ENCODE measurements at places on chromosomes 3 and 15. TPM values are rescaled to one million over a fixed set of nuclear protein-coding genes. Genes with fewer than 3 reads are reported as not detected.

MRAS gene
- total RNA-seq = 15.4 TPM

NEK10 gene
- 1.7 TPM for total RNA-seq

CLPX gene
- total RNA-seq = 48.7 TPM

LIPH gene
- total RNA-seq = 1.7 TPM

CD80 gene
- total RNA-seq = 19.7 TPM

DNA sequence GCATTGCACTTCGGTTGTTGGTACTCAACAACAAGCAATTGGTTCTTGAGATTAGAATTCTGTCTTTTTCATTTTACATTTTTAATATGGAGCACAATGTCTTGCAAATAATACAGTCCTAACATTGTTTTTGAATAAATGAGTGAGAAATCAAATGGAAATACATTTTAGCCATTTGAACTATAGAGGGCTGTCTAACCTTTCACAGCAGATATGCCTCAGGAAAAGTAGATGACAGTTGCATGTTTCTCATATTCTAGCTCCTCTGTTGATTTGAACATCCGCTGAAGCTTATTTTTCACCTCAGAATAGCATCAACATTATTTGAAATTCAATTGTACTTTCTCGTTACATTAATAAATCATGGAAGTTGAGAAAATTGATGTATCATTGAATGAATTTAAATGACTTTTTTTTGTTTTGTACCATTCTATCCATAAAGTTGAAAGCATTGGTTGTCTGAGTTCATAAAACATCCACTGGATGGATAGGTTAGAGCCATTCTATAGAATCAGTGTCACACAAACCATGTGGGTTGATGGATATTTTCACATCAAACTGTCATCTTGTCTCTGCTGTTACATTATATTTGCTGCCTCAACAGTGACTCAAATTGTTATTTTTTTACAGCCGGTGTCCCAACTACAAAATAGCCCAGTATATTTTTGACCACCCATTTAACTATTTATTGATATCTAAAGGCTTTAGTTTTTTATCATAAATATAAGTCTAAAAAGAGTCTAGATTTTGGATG is 928.3 kb downstream of the NSUN3 start:
- DNase-seq = no peak

- DNase-seq = no peak
Observed at GRCh38 chr3:25564075-25564474, 100.6 kb downstream of the TOP2B start.

DNA sequence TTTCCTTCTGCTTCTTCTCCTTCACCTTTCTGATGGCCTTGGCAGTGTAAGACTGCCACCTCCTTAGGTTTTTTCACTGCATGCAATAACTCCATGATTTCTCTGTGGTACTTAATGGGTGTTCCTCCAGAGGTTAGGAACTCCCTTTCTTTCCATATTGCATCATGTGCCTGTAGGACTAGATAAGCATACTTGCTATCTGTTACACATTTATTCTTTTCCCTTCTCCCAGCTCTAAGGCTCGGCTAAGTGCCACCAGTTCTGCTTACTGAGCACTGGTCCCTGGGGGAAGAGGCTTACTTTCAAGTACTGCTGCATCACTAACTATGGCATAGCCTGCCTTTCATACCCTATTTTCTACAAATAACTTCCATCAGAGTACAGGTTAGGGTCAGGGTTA is 351.8 kb downstream of the OTOL1 start:
- DNase-seq = no peak

DNA sequence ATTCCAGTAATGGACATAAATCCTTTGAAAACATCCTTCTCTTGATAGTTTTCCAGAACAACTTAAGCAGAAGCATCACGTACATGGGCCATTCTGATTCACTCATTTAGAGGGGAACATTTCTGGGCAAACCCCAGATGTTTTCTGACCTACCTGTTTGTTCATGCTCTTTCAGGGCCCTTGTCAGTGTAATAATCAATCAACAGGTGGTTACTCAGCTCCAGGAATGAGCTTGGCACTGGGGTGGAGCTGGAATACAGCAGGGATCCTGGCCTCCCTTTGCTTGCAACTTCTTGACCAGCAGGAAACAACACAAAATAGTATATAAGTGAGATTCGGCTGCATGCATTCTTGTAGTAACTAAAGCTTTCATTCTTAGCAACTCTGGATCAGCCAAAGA is 9.2 kb upstream of the UBE2E1 start:
- no peak for DNase-seq

GRCh38 chr15:90231028-90232017 is 2.4 kb downstream of the CIB1 start:
- peak; percentile 91 for DNase-seq

DNA sequence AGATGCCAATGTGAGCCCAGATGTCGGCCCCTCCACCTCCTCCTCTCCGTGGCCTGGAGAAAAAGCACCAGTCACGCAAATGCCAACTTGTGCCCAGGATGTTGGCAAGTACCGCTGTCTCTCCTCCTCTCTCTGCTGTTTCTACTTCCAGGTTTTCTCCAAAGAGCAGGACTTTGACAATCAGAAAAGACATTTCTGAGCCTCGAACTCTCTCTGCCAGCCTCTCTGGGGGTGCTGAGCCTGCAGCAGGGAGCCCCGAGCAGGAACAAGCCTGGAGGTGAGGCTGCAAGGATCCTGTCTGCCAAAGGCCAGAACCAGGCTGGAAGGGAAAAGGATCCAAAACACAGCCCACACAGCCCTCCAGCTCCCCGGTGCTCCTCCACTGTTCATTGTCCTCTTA is 89.7 kb downstream of the SEC22A start:
- no peak for DNase-seq

GRCh38 chr15:39444735-39445470 is 136.0 kb upstream of the THBS1 start:
- DNase-seq = no peak

DNA sequence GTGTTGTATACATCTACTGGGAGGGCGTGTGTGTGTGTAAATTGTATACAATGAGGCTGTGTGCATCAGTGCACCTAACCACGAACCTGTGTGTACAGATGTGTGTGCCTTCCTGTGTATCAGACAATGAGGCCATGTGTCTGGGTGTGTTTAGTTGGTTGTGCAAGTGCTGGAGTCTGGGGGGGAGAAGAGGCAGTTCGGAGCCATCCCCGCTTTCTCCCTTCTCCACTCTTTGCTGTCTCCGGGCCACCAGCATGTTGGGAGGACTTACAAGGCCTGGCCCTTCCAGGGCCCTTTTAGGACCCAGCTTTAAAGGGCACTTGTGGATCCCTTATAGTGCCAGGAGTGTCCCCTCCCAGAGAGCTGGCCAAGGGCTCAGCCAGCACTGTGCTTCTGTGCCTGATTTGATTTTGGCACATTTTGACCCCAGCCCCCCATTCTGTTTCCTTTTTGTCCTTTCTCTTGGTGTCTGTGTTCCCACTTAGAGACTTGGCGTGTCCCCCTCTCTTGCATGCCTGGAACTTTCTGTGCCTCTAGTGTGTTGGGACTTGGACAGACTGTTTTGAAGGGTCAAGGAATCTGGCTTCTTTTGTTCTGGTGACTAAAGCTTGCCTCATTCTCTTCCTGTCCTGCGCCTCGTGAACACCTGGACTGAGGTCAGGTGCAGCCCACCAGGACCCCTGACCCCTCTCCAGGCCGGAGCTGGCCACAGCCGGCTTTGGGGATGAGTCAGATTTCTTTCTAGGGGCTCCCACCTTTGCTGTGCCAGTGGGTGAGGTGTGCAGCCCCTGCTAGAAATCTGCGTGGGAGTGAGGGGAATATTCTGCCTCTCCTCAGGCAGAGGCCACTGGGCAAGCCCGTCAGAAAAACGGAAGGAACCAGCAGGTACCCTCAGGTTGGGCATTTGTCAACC is 1.5 kb downstream of the CTDSPL start:
- peak; percentile 58 for DNase-seq

DNA sequence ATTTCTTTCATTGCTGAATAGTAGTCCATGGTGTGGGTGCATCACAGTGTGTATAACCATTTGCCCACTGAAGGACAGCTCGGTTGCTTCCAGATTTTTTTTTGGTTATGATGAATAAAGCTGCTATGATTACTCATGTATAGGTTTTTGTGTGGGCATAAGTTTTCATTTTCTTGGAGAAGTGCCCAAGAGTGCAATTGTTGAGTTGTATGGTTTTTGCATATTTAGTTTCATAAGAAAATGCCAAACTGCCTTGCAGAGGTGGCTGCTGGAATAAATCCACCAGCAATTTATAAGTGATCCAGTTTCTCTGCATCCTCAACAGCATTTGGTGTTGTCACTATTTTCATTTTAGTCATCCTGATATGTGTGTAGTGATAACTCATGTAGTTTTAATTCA is 8.4 kb upstream of the SPESP1 start:
- DNase-seq = no peak

DNA sequence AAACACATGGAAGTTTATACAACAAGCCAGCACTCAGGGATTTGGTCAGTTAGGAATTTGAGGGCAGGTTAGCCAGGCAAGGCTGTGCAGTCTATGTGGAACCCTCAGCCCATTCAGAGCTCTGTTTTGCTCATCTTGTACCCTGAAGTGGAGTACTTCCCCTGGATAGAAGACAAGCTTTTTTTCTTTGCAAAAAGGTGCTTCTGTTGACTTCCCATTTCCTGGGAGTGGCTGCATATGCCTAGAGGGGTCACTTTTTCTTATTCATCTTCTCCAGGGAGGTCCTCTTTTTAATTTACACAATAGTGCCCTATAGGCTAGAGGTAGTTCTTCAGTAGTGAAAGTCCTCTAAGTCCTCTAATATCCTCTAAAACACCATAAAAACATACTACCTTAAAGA is 225.0 kb upstream of the P2RY1 start:
- DNase-seq = no peak

GRCh38 chr15:69723404-69724096 is 270.9 kb downstream of the RPLP1 start:
- DNase-seq = no peak

DNA sequence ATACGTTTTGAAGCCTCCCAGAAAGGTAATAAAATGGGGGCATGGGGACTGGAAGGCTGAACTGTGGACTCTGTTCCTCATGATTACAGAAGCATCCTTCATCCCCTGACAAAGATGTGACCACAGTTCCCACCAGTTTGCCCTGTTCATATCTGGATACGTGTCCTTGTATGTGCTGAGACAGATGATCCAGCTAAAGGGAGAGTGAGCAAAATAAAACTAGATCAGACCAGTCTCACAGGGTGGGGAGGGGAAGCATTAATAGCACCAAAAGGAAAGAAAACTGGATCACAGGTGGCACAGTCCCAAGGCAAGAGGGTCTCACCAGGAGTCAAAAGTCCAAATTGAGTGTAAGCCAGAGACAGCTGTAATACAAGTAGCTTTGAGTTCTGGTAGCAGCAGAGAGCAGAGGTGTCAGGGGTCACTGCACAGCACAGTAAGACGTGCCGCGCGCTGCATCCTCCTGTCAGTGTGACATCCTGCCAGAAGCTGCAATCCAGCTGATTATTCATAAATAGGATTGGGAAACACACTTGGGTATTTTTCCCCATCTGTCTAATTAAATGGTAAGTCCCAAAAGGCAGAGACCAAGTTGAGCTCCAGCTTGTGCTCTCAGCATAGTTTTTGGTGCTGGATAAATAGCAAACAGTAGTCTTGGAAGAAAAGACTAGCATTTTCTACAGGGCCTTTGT is 560.0 kb upstream of the CFAP20DC start:
- DNase-seq = no peak

- DNase-seq = no peak
Observed at GRCh38 chr15:80989081-80989517, 520 bp downstream of the MESD start.

GRCh38 chr15:33912326-33912725 is 56.0 kb upstream of the CHRM5 start:
- no peak for DNase-seq

- DNase-seq = no peak
Observed at GRCh38 chr3:125102470-125102869, 46.7 kb upstream of the HEG1 start.

DNA sequence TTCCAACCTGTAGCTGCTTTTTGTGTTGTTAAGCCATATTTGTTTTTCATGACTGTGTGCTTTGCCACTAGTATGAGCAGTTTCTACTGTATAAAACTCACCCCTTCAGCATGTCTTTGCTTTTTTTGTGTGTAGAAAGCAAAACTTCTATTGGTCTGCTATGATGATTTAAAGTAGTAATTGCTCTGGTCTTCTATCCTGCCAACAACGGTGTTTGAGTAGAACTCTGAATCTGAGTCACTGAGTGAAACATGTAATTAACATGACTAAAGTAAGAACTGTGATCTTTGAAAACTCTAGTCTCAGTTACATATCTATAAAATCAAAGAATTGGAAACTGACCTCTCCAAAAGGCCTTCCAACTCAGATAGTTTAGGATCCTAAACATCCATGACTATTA is 133.6 kb downstream of the TPRG1 start:
- DNase-seq = no peak

DNA sequence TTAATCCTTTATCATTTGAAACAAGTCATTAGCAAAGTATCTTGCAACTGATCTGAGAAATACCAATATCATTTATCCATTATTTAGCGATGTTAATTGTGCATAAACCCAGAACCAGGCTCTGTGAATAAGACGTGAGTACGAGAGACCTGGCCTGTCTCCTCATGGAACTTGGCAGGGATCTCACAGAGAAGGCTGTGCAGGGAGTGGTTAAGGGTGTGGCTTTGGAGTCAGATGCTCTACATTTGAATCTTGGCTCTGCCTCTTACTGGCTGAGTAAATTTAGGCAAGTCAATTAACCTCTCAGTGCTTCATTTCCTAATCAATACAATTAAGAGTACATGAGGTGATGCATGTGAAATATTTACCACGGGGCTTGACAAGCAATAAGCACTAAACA is 39.9 kb upstream of the TBL1XR1 start:
- no peak for DNase-seq

DNA sequence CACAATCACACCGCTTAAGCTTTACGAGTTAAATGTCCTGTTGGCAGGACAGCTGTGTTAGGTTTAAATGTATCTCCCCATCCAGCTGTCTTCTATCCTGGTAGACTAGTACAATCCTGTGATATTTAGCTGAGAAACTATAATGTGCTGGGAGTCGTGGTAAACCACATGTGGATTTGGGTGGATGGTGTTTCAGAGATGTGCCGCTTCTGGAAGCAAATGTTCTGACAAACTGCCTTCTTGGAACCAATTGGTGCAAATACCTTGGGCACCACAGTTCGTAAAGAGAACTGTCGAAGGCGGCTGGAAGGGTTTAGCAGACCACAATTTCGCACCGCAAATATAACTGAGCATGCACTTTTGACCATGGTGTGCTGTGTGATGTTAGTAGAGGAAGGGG is 15.0 kb downstream of the SCG5 start:
- DNase-seq = no peak

All from spleen (tissue), 13 donors.